ENCODE measurements at places on chromosomes 4 and X.

GRCh38 chrX:130097507-130098209 lies 12.6 kb downstream of the ELF4 start:
- no peak for DNase-seq

DNA sequence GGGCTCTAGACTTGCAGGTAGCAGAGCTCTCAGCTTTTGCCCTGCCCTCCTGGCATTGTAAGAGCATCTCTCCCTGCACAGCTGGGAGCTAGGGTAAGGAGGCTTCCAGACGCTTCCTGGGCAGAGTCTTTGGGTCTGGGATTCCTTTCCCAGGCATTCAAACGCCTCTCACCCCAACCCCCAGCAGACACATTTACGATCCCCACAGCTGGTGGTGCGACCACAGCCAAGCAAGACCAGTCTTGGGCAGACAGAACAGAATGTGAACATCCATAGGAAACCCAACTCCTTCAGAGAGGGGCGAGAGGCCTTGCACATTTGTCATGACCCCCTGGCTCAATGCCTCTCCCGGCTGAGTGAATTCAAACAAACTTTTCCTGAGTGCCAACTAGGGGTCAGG lies 38.1 kb upstream of the CD99L2 start:
- DNase-seq, result no peak

DNA sequence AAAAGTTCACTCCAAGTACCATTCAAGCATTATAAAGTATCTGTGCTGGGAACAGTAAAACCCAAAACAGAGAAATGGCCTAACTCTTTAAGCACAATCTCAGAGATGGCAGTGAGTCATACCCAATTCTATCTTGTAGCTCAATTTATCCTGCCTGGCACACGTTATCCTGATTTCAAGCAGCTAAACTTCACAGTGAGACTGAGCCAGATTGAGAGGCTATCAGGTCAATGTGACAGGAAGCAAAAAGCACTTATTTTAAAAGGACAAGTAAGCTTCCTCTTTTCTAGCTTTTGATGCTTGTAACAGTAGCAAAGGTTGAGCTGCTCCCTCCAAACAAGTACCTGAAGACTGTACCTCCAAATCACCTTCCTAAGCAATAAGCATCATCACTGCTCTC lies 324.9 kb downstream of the NAF1 start:
- DNase-seq, result no peak

DNA sequence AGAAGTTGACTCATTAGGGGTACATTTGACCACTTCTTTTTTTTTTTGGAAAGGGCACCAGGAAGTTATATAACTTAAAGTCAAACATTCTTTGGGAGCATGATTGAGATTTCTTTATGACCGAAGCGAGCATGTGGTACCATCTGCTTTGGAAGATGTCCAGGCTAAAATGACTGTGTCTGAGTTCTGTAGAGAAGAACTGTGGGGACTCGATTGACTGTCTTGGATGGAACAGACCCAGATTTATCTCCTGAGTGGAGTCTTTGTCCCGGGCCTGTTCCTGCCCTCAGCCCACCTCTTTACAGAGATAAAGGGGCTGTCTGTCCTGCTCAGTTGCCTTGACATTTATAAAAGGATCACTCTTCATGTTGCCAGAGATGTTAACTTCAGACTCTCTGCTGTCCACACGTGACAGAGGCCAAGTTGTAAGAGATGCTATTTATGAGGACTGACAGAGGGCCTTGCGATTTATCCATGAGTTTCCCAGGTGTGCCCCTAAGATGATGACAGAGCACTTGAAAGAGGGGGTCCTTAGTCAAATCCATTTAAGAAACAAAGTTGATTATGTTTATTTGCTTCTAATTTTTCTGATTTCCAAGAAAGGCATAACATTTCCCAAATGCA lies 16.8 kb downstream of the SMIM20 start:
- no peak for DNase-seq

GRCh38 chrX:13430136-13430827 lies 110.4 kb upstream of the ATXN3L start:
- no peak for DNase-seq

DNA sequence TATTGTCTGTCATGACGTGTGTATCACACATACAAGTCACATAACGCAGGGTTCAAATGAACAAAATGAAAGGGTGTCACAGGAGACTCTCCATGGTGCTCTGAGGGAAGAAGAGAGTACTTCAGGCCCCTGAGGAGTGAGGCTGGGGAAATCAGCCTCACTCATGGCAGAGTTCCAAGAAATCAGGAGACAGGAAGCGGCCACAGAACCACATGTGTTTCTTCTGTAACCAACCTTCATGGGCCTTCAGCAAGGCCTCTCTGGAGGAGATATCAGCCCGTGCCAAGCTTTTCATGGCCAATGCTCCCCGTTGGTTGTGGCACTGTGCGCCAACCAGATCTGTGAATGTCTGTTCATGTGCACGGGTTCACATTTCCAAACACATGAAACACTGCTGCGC lies 76.0 kb downstream of the NAT8L start:
- DNase-seq, result no peak

DNA sequence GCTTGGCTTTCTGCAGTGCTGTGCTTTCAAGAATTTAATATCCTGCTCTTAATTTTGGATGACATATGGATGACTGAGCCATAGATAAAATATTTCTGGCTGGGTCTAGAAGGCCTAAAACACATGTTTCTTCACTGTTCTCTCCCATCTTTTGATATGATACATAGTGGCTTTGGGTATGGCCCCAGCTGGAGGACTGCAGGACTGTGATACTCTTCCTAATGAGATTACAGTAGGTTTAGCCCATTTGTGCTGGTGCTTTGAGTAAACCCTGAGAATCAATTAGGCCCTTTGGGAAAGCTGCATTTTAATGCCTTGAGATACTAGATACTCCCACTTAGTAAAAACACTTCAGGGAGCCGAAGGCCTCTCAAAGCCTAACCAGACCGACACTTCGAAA lies 38.0 kb downstream of the KIT start:
- DNase-seq, result no peak

GRCh38 chr4:109040441-109040840 lies 262.0 kb downstream of the COL25A1 start:
- DNase-seq, result no peak

DNA sequence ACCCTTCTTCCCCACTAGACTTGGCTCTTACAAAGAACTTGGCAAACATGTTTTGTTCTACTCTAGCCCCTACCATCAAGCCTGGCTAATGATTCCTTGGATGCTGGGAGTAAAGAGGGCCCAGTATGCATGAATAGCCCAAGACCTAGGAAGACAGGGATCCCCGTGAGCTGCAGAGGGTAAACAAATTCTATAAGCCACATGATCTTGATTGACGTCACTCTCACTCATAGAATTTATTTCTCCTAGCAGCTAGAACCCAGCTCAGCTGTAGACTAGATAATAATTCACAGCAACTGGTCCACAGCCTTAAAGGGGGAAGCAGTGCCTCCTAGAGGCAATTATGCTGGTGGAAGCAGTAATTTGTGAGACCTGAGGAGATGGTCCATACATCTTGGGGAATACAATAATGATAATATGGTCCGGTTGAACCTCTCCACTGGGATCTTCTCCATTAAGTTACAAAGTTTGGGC lies 16.1 kb upstream of the USO1 start:
- DNase-seq, result no peak

DNA sequence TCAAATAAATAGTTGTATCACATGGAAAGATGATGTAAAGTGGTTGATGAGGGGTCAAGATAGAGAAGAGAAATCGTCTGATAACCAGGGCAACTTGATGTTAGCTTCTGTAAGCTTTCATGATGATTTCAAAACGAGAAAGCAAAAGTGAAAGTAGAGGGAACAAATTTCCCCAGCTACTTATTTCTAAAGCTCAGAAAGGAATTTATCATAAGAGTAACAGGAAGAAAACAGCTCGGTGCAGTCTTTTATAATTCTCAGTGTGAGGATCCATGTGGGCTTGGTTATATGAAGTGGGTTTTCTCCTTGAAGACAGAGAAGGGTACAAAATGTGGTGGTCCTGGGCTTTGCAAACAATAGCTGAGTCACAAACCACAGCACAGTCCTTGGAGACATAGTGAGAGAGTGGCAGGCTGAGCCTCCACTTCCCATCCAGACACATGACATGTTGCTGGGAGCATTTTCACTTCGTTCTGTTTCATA lies 32.1 kb upstream of the GLRA2 start:
- DNase-seq, result no peak

GRCh38 chrX:53481093-53481492 lies 46.9 kb upstream of the HSD17B10 start:
- DNase-seq, result no peak

DNA sequence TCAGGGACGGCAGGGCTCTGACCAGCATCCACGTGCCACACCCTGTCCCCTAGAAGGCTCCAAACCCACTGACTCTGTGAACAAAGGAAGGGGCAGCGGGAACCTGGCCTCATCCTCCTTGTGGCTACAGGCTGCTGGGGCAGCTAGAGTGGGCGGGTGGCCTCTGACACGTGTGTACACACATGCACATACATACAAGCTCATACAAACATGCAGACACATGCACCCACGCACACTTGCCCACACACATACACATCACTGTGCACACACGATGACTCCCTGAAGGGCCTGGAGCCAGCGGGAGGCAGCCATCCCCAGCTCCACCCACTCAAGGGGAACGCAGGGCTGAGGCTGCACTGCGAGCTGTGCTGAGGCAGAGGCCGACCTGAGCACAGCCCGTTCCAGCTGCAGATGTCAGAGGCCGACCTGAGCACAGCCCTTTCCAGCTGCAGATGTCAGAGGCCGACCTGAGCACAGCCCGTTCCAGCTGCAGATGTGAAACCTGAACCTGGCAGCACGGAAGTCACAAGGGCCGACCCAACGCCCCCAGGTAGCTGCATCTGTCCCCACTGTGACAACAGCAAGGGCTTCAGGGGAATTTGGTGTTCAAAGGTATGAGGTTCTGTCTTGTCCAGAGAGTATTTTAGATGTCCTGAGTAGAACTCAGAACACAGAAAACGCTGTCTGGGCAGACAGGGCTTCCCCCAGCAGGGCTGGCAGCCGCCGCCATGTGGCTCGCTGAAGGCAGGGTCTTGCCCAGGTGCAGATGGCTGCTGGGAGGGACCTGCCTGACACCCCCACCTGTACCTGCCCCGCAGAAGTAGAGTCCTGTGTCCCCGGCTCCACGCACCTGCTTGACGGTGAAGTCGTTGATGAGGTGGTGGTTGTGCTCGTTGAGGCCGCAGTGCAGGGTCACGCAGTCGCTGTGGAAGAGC lies 33.5 kb downstream of the CTBP1 start:
- no peak for DNase-seq

DNA sequence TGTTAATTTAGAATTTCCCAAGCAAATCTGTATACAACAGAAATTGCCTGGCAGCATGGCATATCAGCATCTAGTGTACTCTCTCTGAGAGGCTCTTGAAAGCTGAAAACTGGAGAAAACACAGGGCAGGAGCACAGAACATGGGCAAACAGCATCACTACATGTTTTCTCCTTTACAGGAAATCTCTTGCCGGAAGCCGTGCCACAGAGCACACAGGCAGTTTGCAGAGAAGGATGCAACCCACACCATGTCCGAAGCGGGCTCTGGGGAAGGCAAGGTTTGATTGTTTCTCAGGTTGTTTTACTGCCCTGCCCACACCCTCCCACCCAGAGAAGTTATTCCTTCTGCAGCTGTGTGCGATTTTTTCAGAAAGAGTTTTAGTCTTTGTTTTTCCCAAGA lies 41.1 kb upstream of the FAM9C start:
- DNase-seq, result no peak

- no peak for DNase-seq
Measured at GRCh38 chr4:1166509-1167243, 5.7 kb downstream of the SPON2 start.
